Stimulated activated CD8-positive, alpha-beta memory T cell treated with anti-CD3 and anti-CD28 coated beads, Interleukin-7, amount 100 ng/mL, for 1 hour (primary cell): ENCODE measurements at places on chromosomes 12 and 14.

GRCh38 chr12:19021646-19022045 lies 107.9 kb upstream of the PLEKHA5 start:
- DNase-seq, result no peak

DNA sequence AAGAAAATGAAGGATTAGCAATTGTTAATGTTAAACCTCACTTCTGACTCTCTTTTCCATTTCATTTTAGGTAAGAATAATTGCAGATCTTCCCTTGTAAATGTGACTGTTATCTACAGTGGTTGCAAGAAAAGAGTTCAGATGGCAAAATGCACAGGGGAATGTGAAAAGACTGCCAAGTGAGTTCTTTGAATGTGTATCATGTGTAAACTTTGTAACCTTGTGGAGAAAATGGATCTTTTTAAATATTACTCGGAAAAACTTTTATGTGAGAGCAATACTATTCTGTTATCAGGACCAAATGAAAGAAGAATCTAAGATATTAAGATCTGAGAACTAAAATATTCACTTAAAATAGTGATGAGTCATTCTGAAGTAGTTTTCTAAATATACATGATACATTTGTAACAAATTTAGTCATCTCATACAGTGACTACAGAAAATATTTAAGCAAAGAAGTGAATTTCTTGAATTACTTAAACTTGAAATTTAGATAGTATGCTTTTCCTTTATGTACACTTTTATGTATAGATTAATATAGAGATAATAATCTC lies 122.5 kb upstream of the CNTN1 start:
- DNase-seq, result no peak

DNA sequence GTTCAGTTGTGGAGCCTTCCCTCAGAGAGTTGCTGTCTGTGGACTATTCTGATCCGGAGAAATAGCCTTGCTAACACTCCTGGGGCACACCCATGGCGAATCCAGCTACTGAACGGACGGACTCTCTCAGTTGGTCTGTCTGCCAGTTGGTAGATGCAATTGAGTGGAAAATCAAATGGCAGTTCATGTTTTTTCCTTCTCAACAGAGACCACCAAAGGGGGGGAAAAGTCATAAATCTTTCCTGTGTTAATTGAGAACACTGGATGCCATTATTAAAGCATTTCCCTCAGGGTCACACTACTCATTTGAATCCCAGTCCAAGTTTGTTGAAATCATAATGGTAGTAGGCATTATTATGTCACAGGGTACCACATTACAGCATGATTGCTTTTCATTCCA lies 354.3 kb upstream of the FAR2 start:
- no peak for DNase-seq

GRCh38 chr14:42378274-42378673 lies 771.6 kb downstream of the LRFN5 start:
- no peak for DNase-seq

- DNase-seq, result no peak
Observed at GRCh38 chr14:98999345-98999744, 272.7 kb downstream of the BCL11B start.

GRCh38 chr12:49933796-49934195 lies 16.7 kb upstream of the AQP2 start:
- no peak for DNase-seq

DNA sequence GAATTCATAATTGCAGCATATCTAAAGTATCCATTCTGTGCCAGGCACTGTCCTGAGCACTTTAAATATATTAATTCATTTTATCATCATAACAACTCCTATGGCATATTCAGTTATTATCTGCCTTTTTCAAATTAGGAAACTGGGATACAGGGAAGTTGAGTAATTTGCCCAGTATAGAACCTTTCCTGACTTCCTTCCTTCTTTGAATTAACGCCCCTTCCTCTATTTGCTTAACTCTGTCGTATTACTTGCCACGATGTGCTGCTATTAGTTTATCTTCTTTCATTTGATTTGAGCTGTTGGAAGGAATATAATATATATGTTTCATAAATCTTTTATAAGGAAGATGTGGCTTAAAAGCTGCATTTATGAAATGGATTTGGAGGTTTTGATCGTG lies 25.4 kb upstream of the FAM177A1 start:
- DNase-seq, result no peak

- DNase-seq, result no peak
Observed at GRCh38 chr12:23503544-23503943, 445.9 kb downstream of the SOX5 start.

- DNase-seq, result no peak
Observed at GRCh38 chr12:32918890-32919801, 22.6 kb upstream of the PKP2 start.

- no peak for DNase-seq
Observed at GRCh38 chr14:73623504-73624054, 11.3 kb downstream of the ACOT6 start.

- no peak for DNase-seq
Observed at GRCh38 chr12:106170285-106170684, 31.5 kb upstream of the NUAK1 start.

GRCh38 chr12:132765361-132765760 lies 3.7 kb upstream of the ANKLE2 start:
- no peak for DNase-seq

- DNase-seq, result no peak
Observed at GRCh38 chr14:94213021-94213420, 38.9 kb downstream of the PPP4R4 start.

GRCh38 chr14:99768381-99768780 lies 24.8 kb upstream of the EML1 start:
- no peak for DNase-seq

DNA sequence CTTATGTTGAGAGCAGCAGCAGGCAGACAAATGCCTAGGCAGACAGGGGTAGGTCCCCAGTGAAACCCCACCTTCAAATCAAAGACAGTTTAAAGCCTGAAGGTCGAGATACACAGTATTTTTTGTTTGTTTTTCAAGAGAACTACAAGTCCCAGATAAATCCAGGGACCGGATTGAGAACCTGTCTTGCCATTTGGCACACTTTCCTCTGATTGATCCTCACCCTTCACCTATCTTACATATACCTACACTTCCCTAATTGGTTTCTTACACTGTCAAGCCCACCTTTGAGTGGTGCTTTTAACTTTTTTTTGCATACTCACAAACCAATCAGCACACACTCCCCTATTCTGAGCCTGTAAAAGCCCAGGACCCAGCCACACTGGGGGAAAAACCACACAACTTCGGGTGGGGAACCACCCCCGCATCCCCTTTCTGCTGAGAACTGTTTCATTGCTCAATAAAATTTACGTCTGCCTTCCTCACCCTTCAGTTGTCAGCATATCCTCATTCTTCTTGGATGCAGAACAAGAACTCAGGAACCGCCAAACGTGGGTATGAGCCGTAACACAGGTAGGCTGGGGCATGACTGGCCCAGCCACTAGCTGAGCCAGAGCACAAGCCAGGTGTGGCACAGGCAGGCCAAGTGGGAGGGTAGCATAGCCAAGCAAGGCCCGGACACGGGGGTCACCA lies 11.1 kb downstream of the DICER1 start:
- no peak for DNase-seq

- DNase-seq, result no peak
Observed at GRCh38 chr12:68368327-68368726, 36.2 kb upstream of the MDM1 start.
